ENCODE measurements at places on chromosomes 6 and 20.
A peak's percentile ranks its signal among the peaks of the same experiment; 100 is the strongest.

DNA sequence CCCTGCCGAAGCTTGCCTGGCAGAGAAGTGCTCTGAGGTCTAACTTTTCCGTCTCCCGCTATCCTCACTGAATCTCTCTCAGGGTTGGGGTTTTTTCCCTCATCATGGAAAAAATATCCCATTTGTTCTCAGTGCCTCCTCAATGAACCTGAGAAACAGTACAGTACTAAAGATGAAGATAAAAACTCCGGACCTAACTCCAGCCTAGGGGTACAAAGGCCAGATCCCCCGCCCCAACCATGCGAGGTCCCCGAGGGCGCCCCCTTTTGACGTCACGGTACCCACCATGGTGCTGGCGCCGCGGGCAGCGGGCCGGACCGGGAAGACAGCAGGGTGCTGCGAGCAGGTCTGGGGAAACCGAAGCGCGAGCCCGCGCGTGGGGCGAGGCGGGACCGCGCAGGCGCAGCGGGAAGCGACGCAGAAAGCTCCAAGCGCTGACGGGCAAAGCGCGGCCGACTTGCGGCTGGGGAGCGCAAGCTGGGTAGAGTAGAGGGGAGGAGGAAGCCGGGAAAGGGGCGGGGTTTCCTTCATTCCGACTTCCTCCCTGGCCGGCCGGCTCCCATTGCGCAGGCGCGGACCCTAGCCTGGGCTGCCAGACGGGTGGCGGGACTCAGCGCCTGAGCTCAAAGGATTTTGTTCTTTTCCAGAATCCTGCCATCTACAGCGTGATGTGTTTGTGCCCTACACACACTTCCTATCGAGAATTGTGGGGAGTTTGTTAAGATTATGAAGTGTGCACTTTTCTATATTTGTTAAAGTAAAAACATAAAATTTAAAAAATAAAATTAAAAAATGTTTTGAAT lies at the start of gene LSM2:
Gene LSM2, minus strand, starts transcription at position 497 of the 803 bp plus-strand sequence. Its CDS starts 209 bp downstream, at position 288.
- peak; percentile 79 for DNase-seq

- no peak for DNase-seq
These were observed 3.8 kb downstream of the TFEB start for GRCh38 chr6:41731561-41732086.

DNA sequence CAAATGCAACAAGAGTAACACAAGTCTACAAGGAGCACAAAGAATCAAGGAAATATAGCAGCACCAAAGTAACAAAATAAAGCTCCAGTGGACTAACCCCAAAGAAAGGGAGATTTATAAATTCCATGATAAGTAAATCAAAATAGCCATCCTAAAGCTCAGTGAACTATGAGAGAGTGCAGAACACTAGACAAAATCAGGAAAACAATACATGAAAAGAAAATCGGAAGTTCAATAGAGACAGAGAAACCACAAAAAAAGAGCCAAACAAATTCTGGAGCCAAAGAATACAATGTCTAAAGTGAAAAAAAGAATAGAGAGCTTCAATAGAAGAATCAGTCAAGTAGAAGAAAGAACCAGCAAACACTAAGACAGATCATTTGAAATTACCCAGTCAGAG lies 247.3 kb upstream of the TENT5A start:
- no peak for DNase-seq

GRCh38 chr6:154909821-154910220 lies 85.3 kb upstream of the TIAM2 start:
- DNase-seq, result no peak

DNA sequence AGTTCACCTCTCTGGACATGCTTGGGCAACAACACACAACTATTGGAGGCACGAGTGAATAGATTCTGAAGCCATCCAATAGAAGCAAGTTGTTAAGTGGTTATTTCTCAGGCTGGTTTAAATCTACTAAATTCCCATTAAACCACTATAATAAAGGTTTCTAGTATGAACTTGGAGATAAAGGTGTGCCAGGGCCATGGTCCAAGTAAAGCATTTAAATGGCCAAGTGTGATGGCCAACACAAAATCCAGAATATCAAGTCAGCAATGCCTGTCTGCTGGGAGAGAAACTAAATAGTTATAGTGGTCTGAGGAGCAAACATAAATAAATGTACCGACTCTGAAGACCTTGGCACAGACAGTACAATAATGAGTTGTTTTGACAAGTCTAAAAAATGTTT lies 294.3 kb upstream of the STXBP5 start:
- DNase-seq, result no peak
